ENCODE measurements at places on chromosomes 1 and 21.
A peak's percentile ranks its signal among the peaks of the same experiment; 100 is the strongest.

- no peak for DNase-seq
Measured at GRCh38 chr1:153293480-153293775, 19.3 kb downstream of the PGLYRP3 start.

- DNase-seq, result no peak
Measured at GRCh38 chr21:41090981-41091380, 77.0 kb upstream of the BACE2 start.

DNA sequence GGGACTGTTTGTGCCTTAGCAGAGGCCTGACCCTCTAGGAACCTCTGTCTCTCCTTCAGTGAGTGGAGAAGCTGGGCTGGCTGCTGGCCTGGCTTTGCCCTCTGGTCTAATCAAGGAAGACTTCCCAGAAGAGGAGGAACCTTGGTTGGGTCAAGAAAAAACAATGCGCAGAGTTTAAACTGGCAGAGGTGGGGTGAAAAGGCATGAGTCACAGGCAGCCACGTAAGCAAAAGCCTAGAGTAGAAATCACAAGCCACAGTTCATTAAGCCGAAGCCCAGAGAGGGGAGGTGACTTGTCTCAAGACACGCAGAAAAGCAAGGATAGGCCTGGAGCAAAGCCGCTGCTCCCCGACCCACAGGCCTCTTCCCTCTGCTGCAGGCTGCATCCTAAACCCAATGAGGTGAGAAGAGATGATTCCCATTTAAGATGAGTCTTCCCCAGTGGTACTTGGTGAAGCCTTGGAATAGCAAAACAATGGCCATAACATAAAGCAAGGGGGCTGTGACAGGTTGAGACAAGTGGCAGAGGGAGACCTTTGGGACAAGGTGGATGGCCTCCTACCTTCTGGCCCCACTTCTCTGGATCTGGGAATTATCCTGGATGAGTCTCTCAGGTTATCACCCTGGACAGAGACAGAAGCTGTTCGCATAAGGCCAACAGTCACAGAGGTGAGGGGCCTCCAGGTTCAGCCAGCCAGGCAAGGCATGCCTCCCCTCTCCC is 7.7 kb downstream of the PDZK1IP1 start:
- no peak for DNase-seq

DNA sequence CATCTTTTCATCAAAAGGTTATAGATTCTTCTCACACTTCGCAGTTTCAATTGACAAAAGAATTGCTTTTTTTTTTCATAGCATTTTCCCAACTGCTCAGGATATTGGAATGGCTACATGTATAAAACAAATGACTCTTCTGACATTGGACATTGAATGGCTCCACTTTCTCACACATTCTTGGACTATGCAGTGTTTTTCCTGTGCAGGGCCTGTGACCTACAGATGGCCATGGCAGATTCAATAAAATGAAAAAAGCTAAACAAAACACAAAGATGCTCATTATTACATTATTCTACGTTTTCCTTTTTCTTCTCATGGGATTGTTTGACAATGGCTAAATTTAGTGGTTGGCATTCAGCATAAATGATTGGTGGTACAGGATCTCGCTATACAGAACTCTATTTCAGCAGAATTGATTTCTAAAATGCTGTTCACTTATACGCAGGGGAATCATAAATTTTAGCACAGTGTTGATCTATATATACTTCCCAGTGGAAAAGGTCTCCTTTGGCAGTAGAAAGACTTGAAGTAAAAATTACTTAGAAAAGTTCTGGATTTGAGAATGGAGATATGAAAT is 115.6 kb upstream of the ADAMTS5 start:
- no peak for DNase-seq

DNA sequence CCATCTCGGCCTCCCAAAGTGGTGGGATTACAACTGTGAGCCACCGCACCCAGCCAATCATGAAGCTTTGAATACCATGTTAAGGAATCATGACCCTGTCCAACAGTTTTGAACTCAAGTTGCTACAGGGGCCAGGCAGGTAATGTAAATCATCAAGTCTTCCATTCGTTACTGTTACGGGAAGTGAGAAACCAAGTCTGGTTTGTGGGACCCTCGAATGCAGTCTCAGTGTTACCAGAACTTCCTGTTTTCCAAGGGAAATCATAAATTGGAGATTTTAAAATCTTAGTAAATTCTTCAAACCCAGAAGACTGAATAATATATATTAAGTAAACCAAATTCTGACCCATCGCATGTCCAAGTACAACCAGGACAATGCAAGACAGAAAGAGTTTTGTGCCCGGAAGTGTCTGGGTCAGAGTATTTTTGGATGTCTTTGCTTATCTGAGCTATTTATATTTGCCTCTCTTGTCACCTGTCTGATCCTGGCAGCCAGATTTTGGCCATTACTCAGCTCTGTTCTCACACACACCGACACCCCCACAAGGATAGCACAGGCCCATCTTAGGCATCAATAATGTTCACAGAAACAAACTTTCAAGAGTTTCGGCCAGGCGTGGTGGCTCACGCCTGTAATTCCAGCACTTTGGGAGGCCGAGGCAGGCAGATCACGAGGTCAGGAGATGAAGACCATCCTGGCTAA is 8.8 kb downstream of the ATP5IF1 start:
- no peak for DNase-seq

DNA sequence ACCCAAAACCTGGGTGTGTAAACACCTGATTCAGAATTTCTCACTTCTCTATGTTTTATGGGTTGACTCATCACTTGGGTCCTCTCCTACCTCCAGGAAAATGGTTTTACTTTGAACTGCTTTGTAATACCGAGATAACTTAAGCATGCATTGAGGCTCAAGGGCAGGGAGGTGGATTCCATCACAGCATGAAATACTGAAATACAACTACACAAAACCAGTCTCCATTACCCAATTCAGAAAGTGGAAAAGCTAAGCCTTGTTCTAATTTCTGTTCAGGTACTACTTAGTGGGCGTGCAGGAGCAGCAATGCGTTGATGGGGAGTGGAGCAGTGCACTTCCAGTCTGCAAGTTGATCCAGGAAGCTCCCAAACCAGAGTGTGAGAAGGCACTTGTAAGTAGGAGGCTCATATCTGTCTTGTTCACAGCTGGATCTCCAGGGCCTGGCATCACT is 6.1 kb upstream of the C4BPA start:
- DNase-seq, result peak; percentile 69

- no peak for DNase-seq
Measured at GRCh38 chr1:79811173-79811572, 804.6 kb upstream of the ADGRL4 start.

DNA sequence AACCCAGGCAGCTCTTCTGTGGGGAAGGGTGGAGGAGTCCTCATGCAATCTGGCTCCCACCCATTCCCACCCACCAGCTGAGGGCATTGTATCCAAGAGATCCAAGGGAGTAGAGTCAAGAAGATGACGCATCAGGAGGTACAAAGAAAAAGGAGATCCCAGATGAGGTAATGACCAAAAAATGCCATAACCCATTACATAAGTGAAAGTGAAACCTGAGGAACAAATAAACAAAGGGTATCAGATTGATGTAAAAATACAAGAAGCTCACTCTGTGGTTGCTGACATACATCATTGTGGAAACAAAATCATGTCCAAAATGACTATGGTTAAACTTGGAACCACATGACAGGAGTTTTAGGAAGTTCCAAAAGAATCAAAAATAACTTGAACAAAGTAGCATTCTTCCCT is 42.5 kb downstream of the CCN1 start:
- DNase-seq, result no peak

GRCh38 chr1:15152318-15153183 is 996 bp upstream of the TMEM51 start:
- DNase-seq, result peak; percentile 43

DNA sequence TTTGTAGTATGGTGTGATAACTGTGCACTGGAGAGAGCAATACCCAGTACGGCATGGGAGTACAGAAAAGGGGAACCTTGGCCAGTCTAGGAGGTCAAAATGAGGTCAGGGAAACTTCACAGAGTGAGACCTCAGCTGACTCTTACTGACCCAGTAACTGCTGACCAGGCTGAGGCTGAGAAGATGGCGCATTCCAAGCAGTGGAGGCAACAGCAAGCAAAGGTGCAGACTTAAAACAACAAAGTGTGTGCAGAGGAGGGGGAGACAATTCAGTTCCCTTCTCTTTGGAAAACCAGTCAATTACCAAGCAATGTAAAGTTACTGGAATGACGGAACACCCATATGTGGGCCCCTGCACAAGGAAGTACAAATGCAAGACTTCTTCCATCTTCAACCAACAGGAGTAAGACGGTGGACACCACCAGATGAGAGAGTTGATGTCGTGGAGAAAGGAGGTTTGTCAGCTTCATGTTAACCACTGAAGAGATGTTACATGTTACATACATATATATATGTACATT is 54.6 kb upstream of the PRDX6 start:
- no peak for DNase-seq

- DNase-seq, result no peak
Measured at GRCh38 chr1:212594640-212595039, 13.9 kb upstream of the ATF3 start.

DNA sequence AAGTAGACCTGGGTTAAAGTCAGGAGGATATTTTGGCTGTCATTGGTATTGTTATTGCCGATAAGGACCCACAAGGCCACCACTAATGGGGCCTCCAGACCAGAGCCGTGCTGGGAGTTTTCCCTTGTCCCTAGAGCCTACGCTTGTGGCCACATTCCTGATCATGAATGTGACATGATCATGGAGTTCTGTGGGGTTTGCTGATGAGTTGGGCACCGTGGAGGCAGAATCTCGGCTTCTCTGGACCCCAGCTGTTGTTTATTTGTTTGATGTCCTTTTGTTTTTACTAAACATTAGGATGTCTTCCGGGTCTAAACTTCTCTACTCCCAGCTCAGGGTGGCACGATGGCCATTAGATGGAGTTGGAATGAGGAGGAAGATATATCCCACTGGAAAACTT is 74.9 kb upstream of the TMPRSS2 start:
- DNase-seq, result no peak

DNA sequence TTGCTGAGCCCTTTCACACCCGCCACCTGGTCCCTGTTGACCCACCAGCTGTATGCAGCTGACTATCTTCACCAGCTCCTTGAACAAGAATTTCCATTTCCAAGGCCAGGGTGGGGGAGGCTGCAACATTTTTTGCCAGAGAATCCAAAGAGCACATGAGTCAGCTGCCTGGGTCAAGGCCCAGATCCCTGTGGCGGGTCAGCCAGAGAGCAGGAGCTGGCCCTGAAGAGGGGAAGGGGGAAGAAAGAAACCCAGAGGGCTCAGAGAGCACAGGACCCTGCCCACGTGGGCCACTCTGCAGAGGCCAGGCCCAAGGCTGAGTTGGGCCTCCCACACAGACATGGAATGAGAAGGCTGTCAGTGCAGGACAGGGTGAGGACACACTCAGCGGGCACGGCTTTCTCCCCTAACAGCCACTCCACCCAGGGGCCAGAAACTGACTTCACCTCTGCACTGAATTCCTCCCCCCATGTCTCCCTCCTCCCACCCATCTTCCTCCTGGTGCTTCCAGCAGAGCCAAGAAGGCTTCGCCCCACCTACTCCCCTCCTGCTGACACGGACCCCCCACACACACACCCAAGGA is 28.9 kb downstream of the S100A6 start:
- no peak for DNase-seq

GRCh38 chr1:205450448-205450847 is 5.4 kb downstream of the BLACAT1 start:
- DNase-seq, result no peak

DNA sequence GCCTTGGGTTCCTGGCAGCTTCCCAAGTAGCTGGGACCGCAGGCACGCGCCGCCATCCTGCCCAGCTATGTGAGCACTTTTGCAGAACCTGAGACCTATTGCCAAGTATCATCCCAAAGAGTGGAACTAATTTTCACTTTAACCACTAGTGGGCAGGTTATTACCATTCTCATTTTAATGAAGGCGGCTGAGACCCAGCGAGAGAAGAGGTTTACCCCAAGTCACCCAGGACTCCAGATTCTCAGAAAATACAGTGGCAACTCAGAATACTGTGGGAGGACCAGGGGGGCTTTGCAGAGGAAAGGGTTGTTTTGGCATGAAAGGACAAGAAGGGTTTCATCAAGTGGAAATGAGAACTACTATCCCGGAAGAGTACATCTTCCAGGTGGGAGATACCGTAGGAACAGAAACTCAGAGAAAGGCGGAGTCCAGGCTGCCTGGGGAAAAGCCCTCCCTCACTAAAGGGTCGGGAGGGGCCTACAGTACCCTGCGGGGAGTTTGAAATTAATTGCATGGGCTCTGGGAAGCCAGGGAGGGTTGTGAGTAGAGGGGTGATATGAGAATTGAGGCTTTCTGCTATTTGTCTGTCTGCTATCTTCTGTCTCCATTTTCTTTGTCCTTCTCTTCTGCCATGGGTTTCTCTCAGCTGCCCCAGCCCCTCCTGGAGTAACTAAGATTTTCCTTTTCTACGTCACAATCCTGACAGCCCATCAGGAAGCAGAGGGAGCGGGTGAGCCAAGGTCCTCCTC is 7.2 kb upstream of the SEMA4A start:
- DNase-seq, result peak; percentile 68

- DNase-seq, result no peak
Measured at GRCh38 chr1:75472971-75473603, 137.8 kb downstream of the SLC44A5 start.

DNA sequence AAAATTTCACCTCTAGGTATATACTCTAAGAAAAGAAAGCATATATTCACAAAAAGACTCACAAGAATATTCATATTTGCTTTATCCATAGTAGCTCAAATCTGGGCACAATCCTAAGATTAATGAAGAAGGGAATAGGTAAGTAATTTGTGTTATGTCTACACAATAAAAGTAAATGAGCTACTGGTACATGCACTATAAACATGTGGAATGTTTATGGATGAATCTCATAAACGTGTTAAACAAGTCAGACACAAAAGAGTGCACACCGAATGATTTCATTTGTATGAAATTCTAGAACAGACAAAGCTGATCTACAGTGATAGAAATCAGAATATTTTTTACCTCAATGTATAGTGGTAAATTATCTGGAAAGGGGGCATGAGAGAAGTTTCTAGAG is 115.3 kb upstream of the B3GALT2 start:
- DNase-seq, result no peak

DNA sequence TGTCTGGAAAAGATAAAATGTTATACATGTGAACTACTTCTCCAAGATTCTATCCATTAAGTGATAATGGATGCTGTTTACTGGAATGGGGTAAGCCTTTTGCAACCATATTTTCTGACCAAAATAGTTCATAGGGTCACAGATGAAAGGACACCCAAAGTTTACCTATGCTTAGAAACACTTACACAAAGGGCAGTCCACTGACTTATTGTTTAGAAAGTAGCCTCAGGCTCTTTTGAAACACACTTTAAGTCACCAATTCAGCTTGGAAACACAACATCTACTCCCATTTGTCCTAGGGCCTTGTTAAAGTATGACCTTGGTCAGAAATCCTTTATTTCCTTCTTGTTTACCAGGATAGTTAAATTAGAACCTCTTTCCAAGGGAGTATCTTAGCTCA is 28.7 kb upstream of the VTCN1 start:
- no peak for DNase-seq

- DNase-seq, result no peak
Measured at GRCh38 chr1:14421295-14421976, 177.0 kb upstream of the KAZN start.

- DNase-seq, result no peak
Measured at GRCh38 chr1:78045563-78045925, 222 bp upstream of the GIPC2 start.

GRCh38 chr1:234778221-234779159 is 168.5 kb upstream of the IRF2BP2 start:
- DNase-seq, result no peak
